ENCODE measurements at places on chromosomes 7 and 10.

DNA sequence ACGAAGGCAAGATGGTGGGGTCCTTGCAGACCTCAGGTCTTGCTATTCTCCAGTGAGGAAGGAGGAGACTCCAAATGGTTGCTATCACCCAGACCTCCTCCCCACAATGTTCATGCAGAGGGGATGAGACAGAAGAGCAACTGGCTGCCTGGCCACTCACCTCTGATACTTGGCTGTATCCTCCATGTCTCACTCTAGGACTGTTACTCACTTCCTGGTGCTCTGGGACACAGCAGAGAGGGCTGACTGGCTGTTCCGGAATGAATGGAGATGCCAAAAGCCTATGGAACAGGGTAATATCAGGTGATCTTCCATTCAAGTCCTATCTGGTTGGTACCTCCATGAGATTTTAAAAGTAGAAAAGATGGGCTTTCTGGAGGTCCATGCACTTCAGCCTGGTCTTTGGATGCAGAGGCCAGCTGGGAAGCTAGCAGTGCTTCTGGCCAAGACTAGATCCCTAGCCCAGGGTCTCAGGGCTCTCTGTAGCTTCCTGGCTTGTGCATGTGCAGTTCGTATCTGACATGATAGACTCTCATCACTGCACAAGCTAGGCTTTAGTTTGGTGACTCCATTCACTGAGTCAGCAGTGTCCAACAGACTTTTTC lies 27.0 kb upstream of the ABI1 start:
- no peak for DNase-seq

- no peak for DNase-seq
Observed at GRCh38 chr7:8146788-8147413, 115.1 kb downstream of the ICA1 start.

DNA sequence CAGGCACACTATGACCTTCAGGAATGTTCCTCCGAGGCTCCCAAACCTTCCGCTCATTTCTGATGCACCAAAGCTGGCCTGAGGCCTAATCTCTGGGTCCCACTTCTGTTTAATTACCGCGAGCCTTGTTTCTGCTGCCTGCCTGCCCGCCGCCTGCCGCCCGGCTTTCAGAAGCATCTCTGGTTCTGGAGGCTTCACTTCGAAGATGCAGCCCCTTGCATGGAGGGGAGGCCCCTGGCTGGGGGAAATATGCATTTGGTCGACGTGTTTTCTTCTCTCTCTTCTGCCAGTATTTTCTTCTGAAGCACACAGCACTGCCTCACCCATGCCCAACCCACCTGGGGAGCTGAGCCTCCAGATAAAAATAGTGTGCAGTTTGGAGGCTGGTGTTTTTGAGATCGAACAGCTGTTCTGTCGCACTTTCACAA lies 166.9 kb downstream of the PAXIP1 start:
- DNase-seq: no peak

GRCh38 chr10:117477961-117478670 lies 64.4 kb upstream of the EMX2 start:
- DNase-seq: no peak

GRCh38 chr10:75542084-75542483 lies 110.7 kb downstream of the LRMDA start:
- DNase-seq: no peak

DNA sequence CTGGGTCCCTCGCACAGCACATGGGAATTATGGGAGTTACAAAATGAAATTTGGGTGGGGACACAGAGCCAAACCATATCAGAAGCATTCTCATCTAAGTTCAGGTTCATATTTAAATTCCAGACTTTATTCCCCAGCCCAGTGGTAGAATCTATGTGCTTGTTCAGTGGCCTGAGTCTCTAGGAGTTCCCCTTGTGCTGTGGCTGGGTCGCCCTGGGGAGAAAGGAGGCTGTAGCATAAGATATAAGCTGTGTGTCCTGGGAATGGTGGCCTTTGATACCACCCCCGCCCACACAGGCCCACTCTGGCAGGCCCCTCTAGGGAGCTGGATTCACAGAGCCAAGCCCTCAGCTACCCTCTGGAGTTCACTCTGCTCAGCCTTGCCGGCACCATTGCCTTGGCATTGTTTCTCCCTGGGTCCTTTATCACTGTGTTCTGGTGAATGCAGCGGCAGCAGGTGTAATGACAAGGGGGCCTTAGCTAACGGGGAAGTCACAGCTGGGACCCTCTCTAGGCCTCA lies 64.2 kb downstream of the MINDY4 start:
- no peak for DNase-seq

GRCh38 chr7:13742811-13743210 lies 246.7 kb downstream of the ETV1 start:
- DNase-seq: no peak

DNA sequence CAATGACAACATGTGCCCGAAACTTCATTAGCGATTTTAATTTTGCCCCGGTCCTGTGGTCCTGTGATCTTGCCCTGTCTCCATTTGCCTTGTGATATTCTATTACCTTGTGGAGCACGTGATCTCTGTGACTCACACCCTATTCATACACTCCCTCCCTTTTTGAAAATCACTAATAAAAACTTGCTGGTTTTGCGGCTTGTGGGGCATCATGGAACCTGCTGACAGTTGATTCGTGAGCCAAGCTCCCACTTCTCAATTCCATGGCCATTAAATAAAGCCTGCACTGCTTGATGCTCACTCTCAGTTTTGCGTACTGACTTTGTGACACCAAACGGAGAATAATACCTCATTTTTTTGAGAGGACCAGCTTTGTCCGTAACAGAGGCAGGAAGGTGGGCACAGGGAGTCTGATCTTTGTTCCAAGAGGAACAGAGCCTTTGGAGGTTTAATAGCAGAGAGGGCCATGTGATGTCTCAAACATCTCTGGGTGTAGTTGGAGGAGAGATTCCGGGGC lies 3.8 kb upstream of the ADAMTS14 start:
- no peak for DNase-seq

DNA sequence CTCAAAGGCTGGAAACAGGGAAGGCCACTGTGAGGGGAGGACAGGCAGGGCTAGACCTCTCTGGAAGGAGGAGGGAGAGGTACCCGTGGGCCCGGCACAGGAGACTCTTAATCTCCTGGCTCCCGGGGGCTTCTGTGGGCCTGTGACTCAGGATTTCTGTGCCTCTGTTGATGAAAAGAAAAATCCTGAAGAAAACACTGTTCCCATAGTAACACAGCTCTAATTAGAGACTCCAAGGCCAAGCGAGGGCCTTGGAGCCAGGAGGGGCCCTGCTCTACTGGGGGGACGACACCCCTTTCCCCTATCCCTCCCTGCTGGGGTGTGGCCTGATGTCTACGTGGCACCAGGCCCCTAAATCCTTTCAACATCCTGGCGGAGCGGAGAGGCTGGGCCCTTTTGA lies 174.1 kb upstream of the TNRC18 start:
- no peak for DNase-seq

- peak; percentile 24 for DNase-seq
Observed at GRCh38 chr10:26430641-26431163, 7.4 kb upstream of the APBB1IP start.

GRCh38 chr7:75739796-75740672 lies 1.3 kb upstream of the HIP1 start:
- no peak for DNase-seq

DNA sequence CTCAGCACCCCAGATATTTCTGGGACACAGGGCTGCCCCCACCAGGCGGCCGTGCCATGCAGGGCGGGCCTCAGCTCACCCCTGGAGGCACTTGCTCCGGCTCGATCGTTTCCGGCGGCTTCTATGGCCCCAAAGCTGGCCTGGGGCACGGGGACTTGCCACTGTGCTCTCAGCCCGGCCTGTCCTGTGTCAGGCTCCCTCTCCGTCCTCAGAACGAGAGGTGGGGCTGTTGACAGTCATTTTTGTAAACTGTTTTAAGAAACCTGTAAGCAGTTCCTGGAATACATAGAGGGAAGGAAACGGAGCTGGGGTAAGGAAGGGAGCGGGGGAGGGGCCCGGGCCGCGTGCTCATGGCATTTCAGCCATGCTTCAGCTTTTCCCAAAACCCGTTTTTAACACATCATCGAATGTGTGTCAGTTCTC lies 30.7 kb upstream of the PRKAR1B start:
- DNase-seq: no peak

DNA sequence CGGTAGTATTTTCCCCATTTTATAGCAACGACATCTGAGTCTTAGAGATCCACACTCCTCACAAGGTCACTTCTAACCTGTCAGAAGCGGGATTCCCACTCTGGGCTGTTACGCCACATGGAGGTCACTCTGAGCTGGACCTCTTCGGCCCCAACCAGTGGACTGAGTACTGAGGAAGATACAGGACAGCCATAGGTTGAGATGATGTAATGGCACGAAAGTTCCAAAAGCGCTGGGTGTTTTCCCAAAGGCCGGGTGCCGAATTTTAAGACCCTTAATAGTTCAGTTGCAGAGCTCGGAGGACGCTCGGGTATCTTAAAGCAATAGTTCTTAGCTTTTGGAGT lies 699 bp downstream of the GHITM start:
- DNase-seq: no peak

GRCh38 chr10:72334825-72335393 lies 19.8 kb downstream of the DNAJB12 start:
- peak; percentile 90 for DNase-seq

GRCh38 chr10:509361-510102 lies 179.9 kb downstream of the DIP2C start:
- DNase-seq: no peak

DNA sequence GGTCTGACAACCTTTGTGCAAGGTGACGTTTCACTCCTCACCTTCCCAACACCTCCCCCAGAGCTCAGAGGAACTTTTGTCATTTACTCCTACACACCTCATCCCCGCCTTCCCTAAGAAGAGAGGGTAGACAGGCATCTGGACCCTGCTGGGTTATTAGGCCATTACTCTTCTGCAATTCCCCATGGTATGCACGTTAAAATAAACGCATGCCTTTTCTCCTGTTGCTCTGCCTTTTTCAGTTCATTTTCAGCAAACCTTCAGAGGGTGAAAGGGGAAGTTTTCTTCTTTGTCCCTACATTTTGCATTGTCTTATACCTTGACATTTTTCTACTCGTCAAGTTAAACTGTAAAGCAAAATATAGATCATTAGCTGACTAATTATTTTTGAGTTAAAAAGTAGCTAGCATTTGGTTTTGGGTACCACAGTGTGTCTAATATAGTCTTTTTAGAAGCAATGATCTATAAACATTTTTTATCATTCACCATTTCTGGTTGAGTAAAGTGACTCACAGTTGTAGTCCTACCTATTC lies 10.5 kb upstream of the EDRF1 start:
- DNase-seq: no peak

GRCh38 chr10:14247377-14248116 lies 83.2 kb downstream of the FRMD4A start:
- no peak for DNase-seq

DNA sequence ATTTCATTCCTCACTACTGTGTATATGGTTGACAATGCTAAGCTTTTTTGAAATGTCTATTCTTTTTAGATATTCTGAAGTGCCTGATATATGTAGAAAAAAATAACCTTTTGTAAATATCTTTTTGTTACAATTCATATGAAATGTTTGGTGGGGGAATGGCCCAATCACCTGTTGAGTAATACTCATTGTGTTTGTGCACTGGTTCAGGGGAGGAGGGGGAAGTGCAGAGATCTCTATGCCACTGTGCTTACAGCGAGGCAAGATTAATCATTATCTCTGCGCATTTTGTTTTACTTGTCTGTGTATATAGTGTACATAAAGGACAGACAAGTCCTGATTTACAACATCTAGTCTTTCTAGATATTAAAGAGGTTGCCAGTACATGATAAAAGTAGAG lies 25.2 kb downstream of the NUP42 start:
- no peak for DNase-seq

- no peak for DNase-seq
Observed at GRCh38 chr7:119918185-119918584, 354.8 kb upstream of the KCND2 start.

GRCh38 chr7:38679419-38679818 lies 48.2 kb upstream of the AMPH start:
- DNase-seq: no peak

- DNase-seq: no peak
Observed at GRCh38 chr7:149469806-149470205, 8.9 kb upstream of the ZNF777 start.

GRCh38 chr7:39926111-39926510 lies 23.9 kb upstream of the CDK13 start:
- no peak for DNase-seq

DNA sequence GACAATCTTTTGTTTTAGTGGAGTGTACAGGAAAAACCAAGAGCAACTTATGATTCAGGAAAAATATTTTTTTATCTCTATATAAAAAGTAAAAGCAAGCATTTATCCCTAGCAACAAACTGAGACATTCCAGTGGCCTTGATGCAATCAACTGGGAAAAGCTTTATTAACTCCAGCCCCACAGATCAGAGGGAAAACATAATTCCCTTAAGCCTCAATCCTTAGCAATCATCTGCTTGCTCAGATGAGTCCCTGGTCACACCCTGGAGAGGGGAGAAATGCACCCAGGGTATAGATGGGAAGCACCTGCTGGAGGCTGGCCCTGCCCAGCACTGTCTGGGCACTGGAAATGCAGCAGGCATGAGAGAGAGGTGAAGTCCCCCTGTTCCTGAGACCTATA lies 636.6 kb downstream of the TNS3 start:
- no peak for DNase-seq

- no peak for DNase-seq
Observed at GRCh38 chr10:64503429-64503828, 982.2 kb downstream of the REEP3 start.

- no peak for DNase-seq
Observed at GRCh38 chr7:15248514-15248913, 313.3 kb downstream of the AGMO start.

DNA sequence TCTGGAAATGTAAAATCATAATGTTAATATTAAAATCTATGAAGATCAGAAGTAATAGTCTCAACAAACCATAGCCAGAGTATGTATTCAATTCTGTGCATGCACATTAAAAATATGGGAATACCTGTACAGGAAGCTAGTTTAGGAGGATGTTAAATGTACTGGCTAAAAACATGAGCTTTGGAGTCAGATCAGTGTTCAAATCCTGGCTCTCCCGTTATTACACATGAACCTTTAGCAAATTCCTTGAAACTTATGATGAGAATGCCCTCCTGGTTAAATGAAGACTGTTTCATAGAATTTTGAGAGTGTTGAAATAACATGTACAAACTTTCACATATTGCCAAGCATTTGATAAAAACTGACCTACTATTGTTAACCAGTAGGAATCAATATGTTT lies 4.6 kb downstream of the ARL4A start:
- DNase-seq: no peak

- no peak for DNase-seq
Observed at GRCh38 chr7:156177422-156178055, 365.3 kb upstream of the SHH start.

- peak; percentile 12 for DNase-seq
Observed at GRCh38 chr10:23693501-23693901, 254.6 kb downstream of the OTUD1 start.
